Brain pericyte (primary cell): ENCODE measurements at places on chromosomes 16 and 17.
A peak's percentile ranks its signal among the peaks of the same experiment; 100 is the strongest.

DNA sequence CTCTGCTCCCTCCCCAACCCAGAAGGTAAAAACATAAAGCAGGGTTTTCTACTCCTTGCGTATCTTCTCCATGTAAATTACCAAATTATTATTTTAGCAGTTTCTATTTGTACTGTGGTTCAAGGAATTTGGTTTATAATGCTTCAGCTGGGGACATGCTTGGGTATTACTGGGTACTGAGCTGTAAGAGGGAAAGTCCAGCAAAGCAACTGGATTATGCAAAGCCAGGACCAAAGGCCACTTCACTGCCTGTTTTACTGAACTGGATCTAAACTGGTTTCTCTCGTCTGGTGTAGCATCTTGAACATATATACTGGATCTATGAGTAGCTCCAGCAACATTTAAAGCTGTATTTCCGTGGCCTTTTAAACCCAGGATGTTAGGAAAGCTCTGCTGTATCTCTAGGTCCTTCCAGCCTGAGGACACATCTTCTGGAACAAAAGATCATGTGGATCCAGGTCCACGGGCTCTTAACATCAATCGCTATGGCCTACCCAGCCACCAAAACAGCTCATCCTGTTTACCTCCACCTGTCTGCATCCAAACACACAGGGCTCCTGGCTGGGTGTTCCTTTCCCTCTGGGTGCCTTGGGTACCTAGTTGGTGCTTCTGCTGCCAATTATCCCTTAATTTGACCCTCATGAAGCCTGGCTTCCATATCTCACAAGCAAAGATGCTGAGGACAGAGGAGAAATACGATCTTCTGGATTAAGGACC lies 7.2 kb downstream of the PMP22 start:
- no peak for DNase-seq

GRCh38 chr17:48505788-48506187 lies 25.0 kb downstream of the HOXB1 start:
- DNase-seq, result no peak

DNA sequence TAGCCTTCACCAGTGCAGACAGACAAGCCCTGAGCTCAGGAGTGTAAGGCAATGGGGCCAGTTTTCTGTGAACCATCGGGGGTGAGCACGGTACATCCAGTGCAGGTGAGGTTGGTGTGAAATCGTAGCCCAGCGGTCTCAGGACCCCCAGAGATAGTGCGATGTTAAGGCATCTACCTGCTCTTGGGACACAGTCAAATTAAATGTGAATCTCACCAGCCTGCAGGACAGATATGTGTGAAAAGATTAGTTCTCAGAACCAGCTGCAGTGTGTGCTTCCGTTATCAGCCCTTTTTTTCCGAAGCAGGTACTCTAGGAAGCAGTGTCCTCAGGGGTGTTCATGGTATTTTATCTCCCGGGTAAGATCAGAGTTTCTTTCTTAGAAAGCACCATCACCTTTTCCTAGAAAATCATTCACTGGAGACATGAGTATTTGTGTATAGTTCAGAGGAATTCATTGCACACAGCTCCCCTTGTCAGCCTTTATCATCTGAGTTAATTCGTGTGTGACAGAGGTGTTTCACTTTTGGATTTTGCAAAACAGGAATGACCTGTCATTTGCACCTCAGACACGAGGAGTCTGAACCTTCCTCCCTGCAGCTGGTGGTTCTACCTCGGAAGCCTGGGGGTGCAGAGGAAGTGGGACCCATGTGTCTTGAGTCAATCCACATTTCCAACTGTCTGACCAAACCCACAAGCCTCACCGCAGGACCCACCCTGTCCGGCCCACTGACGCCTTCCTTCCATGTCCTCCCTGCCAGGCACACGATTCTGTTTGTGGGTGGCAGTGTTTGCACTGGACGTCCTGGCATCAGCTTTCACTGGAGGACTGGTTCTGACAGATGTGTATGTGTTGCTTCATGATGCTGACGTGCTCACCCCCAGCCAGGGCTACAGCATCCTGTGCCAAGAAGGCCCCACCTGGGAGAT lies 107.8 kb downstream of the CLEC16A start:
- DNase-seq, result no peak

DNA sequence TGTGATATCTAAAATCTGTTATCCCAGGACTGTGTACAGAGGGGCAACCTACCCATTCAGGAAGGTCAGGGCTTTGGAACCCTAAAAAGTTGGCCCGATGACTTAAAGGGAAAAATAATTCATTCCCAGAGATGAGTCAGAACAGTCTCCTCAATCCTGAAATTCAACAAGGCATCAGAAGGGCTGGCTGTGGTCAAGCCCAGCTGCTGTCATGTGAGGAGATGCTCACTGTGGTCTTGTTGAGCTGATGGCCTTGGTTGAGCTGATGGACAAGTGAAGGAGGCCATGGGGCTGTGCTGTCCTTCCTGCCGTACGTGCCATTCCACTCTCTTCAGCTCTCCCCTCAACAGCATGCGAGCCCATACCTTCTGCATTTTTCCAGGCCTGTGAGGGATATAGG lies 20.9 kb upstream of the DRG2 start:
- DNase-seq, result no peak

DNA sequence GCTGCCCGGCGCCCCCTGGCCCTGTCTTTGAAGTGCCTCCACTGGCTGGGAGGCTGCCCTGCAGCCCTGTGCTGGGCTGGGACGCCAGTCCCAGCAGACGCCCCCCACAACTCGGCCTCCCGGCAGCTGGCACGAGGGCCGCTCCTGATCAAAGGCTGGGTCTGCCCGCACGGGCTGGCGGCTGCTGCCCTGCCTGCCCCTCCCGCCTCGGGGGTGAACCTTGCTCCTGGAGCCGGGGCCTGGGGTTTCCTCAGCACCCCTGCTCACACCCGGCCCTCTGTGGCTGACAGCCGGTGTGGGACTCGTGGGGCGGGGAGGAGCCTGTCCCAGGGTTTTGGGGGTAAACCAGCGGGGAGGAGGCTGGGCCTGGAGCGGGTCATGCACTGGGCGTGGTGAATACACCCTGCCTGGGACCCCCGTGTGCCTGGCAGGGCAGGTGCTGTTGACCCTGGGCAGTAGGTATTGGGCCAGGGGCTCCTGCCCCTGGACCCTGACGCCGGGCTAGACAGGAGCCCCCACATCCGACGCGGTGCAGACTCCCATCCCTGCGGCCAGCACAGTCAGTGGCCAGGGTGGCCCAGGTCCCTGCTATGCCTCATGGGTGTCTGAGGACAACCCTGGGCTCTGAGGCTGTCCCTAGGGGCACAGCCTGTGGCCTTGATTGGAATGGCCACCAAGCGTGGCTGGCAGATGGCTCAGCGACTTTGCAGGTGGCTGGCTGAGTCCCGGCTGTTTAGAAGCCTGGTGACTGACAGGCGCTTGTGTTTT lies 21.7 kb downstream of the CENPX start:
- no peak for DNase-seq

DNA sequence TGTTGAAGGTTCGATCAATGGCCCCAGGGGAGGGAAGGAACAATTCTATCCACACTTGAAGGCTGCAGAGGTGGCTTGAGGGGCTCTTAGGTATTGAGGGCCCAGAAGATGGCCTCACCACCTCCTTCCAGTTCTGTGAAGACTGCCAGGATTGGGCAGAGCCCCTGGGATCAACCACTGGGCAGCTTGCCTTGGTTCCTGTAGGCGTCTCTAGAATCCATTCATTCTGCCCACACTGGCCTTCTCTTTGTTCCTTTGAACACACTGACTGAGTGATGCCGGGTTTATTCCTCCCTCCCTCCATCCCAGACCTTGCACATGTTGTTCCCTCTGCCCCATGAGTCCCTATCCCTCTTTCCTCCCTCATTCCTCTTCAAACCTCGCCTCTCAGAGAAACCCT lies 50.5 kb downstream of the SYT17 start:
- no peak for DNase-seq

GRCh38 chr16:68194251-68194650 lies 41.7 kb downstream of the ESRP2 start:
- no peak for DNase-seq

- peak; percentile 26 for DNase-seq
These were observed 5.6 kb downstream of the PNPO start for GRCh38 chr17:47946929-47947397.

DNA sequence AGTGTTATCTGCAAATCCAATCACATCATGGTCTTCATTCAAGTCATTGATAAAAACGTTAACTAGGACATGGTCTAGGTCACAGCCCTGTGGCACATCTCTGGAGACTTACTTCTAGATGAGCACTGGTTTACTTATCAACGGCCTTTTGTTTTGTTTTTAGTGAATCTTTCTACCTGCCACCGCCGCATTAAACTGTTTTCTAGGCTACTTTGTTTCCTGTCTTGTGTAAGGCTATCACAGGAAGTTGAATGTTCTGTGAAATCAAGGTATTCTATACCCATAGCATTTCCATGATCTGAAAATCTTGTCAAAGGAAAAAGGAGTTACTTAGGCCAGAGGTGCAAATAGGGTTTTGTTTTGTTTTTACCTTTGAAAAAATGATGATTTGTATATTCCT lies 26.9 kb downstream of the SOCS3 start:
- DNase-seq, result no peak

GRCh38 chr17:35807371-35808144 lies 1.7 kb upstream of the TAF15 start:
- no peak for DNase-seq

DNA sequence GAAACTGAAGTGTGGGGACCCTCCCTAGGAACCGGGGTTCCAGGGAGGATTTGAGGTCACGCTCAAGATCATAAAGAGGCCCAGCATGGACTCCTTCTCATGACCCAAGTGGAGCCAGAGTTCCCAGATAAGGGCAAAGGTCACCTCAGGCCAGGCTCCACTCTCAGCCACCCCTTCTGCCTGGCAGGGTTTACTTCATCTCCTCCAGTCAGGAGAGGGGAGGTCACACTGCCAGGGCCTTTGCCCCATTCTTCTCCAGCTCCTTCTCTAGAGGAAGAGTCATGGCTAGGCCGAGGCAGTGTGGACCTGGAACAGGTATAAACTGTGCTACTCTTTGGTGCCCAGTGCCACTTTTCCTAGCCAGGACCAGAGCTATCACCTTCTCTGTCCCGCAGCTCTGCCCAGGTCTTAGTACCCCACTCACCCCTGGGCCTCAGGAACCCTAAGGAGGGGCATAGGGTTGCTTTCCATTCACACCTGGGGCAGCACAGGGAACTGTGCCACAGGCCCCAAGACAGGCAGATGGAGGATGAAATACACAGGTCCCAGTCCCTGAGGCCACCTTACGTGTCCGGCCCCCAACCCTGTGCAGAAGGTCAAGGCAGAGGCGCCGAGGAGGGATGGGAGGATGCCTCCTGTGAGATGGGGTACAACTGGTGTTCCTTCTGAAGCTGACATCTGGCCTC lies 879 bp upstream of the ACSF2 start:
- no peak for DNase-seq

GRCh38 chr17:77738751-77739531 lies 219.6 kb upstream of the TNRC6C start:
- no peak for DNase-seq
